ENCODE measurements at places on chromosomes 7 and 10.

GRCh38 chr10:43689007-43689491, 40.4 kb upstream of the ZNF32 start:
- peaks cover 27% of the 10 kb centered on the region for H3K27me3 ChIP-seq
- peak overlapping the region; percentile 74 for H3K4me3 ChIP-seq
- no peaks in the 10 kb centered on the region for H3K36me3 ChIP-seq
- no peak for DNase-seq
- H3K27ac ChIP-seq: no peak overlapping the region
- peaks cover 7% of the 10 kb centered on the region for H3K4me1 ChIP-seq

GRCh38 chr7:118087126-118087525, 96.8 kb upstream of the LSM8 start:
- H3K4me3 ChIP-seq: no peak overlapping the region
- no peaks in the 10 kb centered on the region for H3K4me1 ChIP-seq
- no peak for DNase-seq
- no peak overlapping the region for H3K27ac ChIP-seq
- H3K27me3 ChIP-seq: no peaks in the 10 kb centered on the region

DNA sequence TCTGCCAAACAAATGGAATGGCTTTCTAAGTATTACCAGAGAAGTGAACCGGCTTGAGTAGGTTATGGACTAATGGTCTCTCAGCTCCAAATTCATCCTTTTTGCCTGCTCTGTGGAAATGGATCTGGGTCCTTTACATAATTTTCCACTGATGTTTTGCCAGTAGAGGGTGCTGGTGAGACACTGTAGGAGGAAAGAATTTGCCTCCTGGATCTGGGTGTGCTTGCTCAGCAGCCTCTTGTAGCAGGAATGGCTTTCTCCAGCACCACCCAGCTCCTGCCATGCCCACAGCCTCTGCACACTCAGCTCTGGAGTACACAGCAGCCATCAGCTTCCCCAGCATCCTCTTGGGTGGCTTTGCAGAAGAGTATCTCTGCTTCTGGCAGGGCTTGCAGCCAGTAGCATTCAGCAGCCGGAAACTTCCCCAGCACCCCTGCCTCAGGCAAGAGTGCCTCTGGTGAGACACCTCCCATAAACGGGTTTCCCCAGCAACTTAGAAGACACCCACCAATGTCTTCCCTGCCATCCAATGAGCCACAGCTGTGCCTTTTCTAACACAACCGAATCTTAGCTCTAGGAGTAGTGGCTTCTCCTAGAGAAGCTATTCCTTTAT, 235.0 kb upstream of the PLPP4 start:
- no peaks in the 10 kb centered on the region for H3K27me3 ChIP-seq
- no peak overlapping the region for H3K27ac ChIP-seq
- H3K4me3 ChIP-seq: no peak overlapping the region
- H3K36me3 ChIP-seq: no peaks in the 10 kb centered on the region
- no peaks in the 10 kb centered on the region for H3K4me1 ChIP-seq

- H3K4me3 ChIP-seq: no peak overlapping the region
- H3K4me1 ChIP-seq: no peaks in the 10 kb centered on the region
Observed at GRCh38 chr10:35691522-35692236, 49.6 kb upstream of the FZD8 start.

DNA sequence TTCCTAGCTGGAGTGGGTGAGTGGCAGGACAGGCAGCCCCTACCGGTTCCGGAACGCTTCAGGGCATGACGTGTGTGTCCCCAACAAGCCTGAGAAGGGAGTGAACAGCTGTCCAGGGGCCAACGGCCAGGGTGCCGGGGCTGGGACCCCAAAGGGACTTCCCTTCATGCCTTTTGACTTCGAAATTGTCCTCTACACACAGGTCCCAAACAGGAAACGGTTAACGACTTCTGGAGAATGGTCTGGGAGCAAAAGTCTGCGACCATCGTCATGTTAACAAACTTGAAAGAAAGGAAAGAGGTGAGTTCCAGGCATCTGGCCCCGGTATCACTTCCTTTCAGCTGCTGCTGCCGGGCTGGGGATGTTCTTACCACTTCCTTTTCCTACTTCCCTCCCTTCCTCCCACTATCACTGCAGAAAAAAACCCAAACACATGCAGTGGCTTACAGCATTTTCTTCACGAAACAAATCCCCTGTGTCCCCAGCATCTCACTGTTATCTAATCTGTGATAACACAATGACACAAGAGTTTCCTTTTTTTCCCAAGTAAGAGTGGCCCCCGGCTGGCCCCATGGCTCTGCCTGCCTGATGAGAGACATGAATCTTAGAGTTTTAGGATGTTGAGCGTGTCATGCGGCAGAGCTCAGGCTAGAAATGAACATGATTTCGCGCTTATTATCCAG, 63.2 kb downstream of the MKI67 start:
- H3K4me3 ChIP-seq: peak overlapping the region; percentile 54
- H3K27me3 ChIP-seq: no peaks in the 10 kb centered on the region
- DNase-seq: peak; percentile 68
- H3K27ac ChIP-seq: peak overlapping the region; percentile 88

DNA sequence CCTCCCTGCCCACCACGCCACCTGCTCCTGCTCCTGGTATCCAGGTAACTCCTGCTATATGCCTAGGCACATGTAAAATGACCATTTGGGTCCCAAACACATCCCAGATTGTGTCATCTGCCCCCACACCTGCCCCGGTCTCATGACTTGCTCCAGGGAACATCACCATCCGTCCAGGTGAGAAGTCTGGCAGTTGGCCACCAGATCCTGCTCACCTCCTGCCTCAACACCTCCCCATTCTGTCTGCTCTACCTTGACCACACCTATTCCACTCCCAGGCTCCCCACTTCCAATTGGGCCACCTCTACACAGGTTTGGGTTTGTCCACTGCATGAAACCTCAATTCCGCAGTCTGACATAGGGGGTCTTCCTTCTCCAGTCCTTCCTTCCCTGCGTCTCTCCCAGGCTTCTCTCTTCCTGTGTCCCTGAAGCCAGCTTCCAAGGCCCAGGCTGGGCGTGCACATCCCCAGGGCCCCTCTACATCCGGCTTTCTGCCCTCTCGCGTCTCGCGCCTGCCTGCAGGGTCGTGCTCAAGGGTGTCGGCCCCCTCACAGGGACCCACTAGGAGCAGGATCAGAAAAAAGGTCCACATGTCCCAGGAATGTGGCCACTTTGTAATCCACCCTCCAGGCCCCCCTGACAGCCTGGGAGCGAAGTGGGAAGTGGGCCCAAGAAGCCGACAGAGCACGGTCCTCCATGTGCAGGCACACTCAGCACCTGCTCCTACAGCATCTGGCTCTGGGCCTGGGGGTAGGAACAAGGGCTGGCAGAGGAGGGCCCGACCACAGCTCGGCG, 49.3 kb upstream of the DAGLB start:
- H3K27me3 ChIP-seq: no peaks in the 10 kb centered on the region
- no peaks in the 10 kb centered on the region for H3K36me3 ChIP-seq
- no peak overlapping the region for H3K27ac ChIP-seq
- no peak for DNase-seq

DNA sequence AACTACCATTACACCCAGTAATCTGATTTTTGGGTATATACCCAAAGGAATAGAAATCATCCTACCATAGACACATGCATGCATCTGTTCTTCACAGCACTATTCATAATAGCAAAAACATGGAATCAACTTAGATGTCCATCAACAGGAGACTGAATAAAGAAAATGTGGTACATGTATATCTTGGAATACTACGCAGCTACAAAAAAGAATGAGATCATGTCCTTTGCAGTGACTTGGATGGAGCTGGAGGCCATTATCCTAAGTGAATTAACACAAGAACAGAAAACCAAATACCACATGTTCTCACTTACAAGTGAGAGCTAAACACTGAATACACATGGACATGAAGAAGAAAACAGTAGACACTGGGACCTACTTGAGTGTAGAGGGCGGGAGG, 254.9 kb downstream of the CACNA2D1 start:
- H3K27ac ChIP-seq: no peak overlapping the region
- H3K27me3 ChIP-seq: no peaks in the 10 kb centered on the region
- no peaks in the 10 kb centered on the region for H3K4me1 ChIP-seq
- DNase-seq: no peak

DNA sequence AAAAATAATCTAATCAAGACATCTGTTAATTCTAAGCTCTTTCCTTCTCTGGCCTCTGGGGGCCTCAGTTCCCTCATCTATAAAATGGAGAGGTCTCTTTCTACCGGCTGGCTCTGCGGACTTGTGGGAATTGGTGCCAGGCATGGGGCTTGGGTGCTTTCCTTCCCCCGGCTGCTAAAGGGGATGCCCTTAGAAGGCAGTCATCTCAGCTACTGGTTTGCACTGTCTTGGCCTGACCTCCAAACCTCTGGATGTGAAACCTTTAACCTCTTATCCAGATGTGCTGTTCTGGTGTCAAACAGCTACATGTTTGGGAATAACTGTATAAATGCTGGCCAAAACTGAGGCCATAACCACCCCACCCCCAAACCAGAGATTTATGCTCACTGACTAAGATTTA, 320.0 kb downstream of the RPS24 start:
- no peaks in the 10 kb centered on the region for H3K4me1 ChIP-seq
- H3K27me3 ChIP-seq: peaks cover 4% of the 10 kb centered on the region
- no peak for DNase-seq
- no peaks in the 10 kb centered on the region for H3K36me3 ChIP-seq
- no peak overlapping the region for H3K4me3 ChIP-seq
- no peak overlapping the region for H3K27ac ChIP-seq

GRCh38 chr7:618539-619367, 99.1 kb upstream of the PDGFA start:
- peak; percentile 86 for DNase-seq
- peaks cover 55% of the 10 kb centered on the region for H3K36me3 ChIP-seq
- peaks cover 53% of the 10 kb centered on the region for H3K4me1 ChIP-seq

- no peaks in the 10 kb centered on the region for H3K4me1 ChIP-seq
- H3K36me3 ChIP-seq: no peaks in the 10 kb centered on the region
- H3K27ac ChIP-seq: no peak overlapping the region
- H3K27me3 ChIP-seq: no peaks in the 10 kb centered on the region
Observed at GRCh38 chr7:157793087-157793353, 456.2 kb downstream of the DNAJB6 start.

DNA sequence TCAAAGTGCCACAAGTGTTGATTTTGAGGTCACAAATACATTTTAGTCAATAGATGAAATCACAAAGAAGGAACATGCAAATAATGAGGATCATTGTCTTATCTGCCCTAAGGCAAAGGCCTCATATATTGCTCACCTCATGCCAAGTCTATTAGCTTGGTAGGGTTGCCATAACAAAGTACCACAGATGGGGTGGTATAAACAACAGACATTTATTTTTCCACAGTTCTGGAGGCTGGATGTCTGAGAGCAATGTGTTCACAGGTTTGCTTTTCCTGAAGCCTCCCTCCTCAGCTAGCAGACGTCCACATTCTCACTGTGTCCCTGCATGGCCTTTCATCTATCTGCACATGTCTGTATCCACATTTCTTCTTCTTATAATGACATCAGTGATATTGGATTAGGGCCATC, 59.6 kb downstream of the RELN start:
- H3K4me1 ChIP-seq: no peaks in the 10 kb centered on the region
- DNase-seq: no peak
- no peak overlapping the region for H3K4me3 ChIP-seq
- peaks cover 3% of the 10 kb centered on the region for H3K27me3 ChIP-seq

GRCh38 chr10:77328272-77328816, 309.3 kb downstream of the KCNMA1 start:
- peak; percentile 16 for DNase-seq
- no peak overlapping the region for H3K4me3 ChIP-seq
- H3K4me1 ChIP-seq: no peaks in the 10 kb centered on the region

DNA sequence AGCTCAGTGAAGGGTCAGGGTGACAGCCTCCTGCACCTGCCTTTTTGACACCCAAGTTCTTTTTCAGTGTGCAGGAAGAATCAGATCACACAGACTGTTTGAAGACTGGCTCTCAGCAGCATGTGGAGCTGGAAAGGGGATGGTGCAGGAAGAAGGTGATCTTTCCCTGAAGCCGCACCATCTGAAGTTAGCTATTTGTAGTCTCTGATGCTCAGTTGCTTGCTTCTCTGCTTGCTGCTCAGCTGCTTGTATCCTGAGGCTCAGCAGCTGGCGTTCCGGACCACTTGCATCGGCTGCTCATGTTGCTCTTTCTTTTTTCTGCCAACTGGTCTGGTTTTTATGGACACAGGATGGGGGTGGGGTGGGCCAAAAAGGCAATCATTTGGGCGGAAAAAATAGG, 15.8 kb upstream of the DNMBP start:
- no peak overlapping the region for H3K27ac ChIP-seq
- H3K4me3 ChIP-seq: no peak overlapping the region
- peaks cover 2% of the 10 kb centered on the region for H3K4me1 ChIP-seq
- DNase-seq: no peak
- peaks cover 8% of the 10 kb centered on the region for H3K27me3 ChIP-seq
- no peaks in the 10 kb centered on the region for H3K36me3 ChIP-seq

GRCh38 chr7:117113871-117114270, 160.6 kb downstream of the ST7 start:
- H3K36me3 ChIP-seq: no peaks in the 10 kb centered on the region
- H3K27me3 ChIP-seq: peaks cover 7% of the 10 kb centered on the region
- peaks cover 14% of the 10 kb centered on the region for H3K4me1 ChIP-seq
- no peak for DNase-seq

DNA sequence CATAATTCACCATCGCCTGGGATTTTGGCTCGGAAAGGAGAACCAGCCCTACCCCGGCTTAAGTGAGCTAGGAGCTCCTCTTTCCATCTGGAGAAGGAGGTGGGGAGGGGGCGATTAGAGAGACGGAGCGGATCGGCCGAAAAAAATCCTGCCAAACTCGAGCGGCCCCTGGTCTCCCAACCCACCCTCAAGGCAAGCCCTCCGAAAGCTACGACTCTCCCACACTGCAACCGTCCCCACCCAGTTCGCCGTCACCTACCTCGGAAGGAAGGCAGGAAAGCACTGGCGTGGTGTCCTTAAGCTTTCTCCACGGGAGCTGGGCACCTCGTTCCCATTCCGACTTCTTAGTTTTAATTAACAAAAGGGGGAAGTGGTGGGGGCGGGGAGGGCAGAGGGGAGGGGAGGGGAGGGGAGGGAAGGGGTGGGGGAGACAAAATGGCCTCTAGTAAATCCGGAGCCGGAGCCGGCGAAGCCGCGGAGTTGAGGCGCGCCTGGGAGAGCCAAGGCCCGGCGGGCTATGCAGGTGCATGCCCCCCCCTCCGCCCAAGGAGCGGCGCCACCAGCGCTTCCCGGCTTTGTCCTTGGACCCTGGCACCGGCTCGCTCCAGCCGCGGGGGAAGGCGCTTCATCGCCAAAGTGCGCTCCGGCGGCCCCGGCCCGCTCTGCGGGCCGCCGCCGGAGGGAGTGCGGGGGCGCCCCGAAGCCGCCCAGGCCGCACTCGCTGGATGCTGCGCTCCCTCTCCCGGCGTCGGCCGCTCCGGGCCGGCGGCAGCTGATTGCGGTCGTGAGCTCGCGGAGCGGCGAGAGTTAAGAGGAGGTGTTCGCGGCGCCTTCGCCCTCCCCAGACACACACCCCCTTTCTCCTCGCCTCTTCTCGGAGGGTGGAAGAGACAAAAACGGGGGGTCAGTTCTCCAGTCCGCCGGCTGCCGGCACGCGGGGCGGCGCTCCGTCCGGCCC, at the start of gene LRRC4:
Gene LRRC4 (minus strand): TSS at position 784 of the 958 bp plus-strand sequence. CDS start 797 bp downstream, outside the sequence.
- peak; percentile 34 for DNase-seq
- peak within 1 kb of the TSS; percentile 9 for H3K27ac ChIP-seq
- H3K4me1 ChIP-seq: peaks cover 9% of the 10 kb centered on the region
- H3K27me3 ChIP-seq: peaks cover 23% of the 10 kb centered on the region
- H3K4me3 ChIP-seq: peak within 1 kb of the TSS; percentile 72

Data from activated CD4-positive, alpha-beta T cell treated with anti-CD3 and anti-CD28 coated beads, Interleukin-2, amount 10 ng/mL, durations not matched to agents 7 days and 5 days (primary cell).